ENCODE measurements at places on chromosomes 12 and 14.

GRCh38 chr14:52467515-52468266 lies 84.6 kb downstream of the TXNDC16 start:
- DNase-seq: no peak

DNA sequence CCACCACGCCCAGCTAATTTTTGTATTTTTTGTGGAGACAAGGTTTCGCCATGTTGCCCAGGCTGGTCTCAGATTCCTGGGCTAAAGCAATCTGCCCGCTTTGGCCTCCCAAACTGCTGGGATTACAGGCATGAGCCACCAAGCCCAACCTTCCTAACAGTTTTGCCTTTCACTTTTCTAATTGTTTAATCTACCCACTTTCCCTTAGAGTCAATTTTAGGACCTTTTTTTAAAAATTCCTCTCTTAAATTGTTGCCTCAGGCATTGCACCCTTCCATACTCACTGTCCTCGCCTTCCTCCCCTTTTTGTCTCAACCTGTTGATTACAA lies 11.5 kb downstream of the ZFHX2 start:
- no peak for DNase-seq

DNA sequence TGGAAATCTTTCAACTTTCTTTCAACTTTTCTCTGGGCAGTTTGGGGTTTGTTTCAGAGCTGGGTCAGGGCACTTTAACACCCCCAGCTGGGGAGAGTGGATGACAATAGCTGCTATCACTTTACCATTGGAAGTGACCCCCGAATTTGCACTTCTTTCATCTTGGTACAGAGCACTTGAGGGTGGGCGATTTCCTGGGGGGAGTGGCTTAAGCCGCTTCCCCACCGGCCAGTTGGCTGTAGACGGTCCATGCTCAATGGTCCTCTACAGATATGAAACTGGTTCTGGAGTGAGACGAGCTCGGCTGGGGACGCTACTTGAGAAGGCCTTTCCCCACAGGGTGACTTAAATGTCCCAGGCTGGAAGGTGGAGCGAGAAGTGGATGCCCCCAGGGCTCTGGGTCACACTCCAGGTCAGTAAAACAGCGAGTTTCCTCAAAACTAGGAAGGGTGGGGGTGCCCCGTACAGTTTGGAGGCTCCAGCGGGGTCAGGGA lies at the start of gene VRTN:
Gene VRTN, plus strand, starts transcription at position 231 of the 494 bp plus-strand sequence. CDS start 8,313 bp downstream, outside the sequence.
- DNase-seq: no peak

DNA sequence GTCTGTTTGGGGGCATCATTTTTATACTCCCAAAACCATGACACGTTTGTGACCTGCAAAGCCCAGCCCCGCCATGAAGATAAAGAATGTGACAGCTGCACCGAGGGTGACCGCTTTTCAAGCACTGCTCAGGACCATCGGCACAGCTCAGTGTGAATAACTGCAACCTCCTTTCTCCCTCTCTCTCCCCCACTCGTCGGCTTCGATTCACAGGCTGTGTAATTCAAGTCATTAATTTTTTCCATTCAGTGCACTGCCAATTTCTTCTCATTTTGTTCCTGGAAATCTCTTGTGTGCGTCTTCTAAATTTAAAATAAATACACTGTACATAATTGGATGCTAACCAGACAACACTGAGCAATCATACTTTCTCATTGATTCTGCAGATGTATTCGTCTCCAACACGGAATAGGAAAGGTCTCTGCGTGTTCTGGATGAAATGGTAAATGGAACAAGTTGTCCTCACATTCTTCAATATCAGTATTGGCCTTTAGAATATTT lies 260.8 kb downstream of the TTC8 start:
- no peak for DNase-seq

DNA sequence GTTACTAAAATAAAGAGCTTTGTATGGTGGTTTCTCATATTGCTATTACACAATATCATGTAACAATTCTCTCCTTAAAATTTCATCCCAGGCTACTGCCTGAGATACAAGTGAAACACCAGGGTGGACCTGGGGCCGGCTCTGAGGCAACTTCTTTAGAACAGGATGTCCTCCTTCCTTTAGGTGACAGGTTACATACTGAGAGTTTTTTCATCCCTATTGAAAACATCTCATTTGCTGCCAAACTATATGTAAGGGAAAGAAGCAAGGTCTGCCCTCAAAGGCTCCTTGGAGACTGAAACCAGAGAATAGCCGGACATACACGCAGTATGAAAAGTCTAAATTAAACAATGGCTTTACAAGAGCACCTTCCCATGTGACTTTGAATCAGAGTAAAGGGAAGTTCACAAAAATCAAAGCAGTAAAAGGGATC lies 139.9 kb downstream of the DUSP6 start:
- no peak for DNase-seq

GRCh38 chr14:22839159-22839779 lies 2.9 kb downstream of the MMP14 start:
- DNase-seq: no peak

GRCh38 chr12:13204428-13204827 lies 7.9 kb downstream of the EMP1 start:
- no peak for DNase-seq

- no peak for DNase-seq
Observed at GRCh38 chr12:92088805-92089204, 56.8 kb downstream of the BTG1 start.

GRCh38 chr12:71239731-71240130 lies 81.9 kb upstream of the TSPAN8 start:
- no peak for DNase-seq

Measured in esophagus squamous epithelium (tissue), 5 donors.